AG10803 (cell line): ENCODE measurements at places on chromosomes 7 and 10.

DNA sequence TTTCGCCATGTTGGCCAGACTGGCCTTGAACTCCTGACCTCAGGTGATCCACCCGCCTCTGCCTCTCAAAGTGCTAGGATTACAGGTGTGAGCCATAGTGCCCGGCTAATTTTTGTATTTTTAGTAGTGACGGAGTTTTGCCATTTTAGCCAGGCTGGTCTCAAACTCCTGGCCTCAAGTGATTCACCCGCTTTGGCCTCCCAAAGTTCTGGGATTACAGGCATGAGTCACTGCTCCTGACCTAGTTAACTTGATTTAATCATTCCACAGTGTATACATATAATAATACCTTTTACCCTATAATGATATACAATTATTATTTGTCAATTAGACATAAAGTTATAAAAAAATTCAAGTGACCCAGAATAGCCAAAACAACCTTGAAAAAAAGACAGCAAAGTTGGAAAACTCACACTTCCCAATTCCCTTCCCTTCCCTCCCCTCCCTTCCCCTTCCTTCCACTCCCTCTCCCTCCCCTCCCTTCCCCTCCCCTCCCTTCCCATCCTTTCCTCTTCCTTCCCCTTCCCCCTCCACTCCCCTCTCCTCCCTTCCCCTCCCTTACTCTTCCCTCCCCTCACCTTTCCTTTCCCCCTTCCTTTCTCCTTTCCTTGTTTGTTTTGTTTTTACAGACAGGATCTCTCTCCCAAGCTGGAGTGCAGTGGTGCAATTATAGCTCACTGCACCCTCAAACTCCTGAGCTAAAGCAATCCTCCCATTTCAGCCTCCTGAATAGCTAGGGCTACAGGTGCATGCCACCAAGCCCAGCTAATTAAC is 14.8 kb upstream of the ZMIZ2 start:
- peak; percentile 71 for DNase-seq

DNA sequence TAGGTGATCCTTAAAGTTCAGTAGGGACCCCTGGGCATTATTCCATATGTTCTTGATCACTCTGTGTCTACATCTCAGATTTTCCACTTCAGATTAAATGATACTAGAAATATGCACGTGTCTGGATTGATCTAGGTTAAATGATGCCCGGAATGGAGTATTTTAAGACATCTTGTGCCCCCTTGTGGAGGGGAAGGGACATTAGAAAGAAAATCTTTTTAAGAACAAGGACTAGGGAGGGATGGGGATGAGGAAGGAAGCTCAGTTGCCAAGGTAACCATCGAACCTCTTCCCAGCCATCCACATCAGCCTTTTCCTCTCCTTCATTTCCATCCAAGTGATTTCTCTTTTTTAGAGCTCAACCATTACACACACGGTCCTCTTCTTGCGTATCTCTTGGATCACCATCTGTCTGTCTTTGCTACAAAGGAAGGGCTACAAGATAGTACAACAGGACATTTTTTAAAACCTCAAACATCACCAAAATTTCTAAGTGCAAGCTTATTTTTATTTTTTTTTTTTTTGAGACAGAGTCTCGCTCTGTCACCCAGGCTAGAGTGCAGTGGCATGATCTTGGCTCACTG is 40.5 kb downstream of the PRSS2 start:
- peak; percentile 48 for DNase-seq

GRCh38 chr10:54585572-54585971 is 215.5 kb downstream of the PCDH15 start:
- no peak for DNase-seq

- no peak for DNase-seq
These were observed 39.4 kb upstream of the SH2D4B start for GRCh38 chr10:80498078-80498832.

- no peak for DNase-seq
These were observed 29.1 kb downstream of the ACTA2 start for GRCh38 chr10:88923520-88923919.

- DNase-seq = peak; percentile 91
These were observed 32.8 kb downstream of the GOLGA7B start for GRCh38 chr10:97882142-97883091.
